ENCODE measurements at places on chromosomes 2 and 18.

DNA sequence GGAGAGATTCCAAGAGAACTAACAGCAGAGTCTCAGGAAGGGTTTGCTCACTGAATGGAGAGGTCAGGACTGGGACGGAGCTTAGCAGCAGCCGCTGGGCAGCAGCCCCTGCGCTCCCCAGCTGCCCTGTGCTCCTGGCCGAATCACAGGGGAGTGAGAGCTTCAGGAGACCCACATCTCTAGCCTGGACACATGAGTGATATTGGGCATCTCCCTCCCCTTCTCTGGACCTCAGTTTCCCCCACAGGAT lies 511 bp downstream of the MATN3 start:
- no peak for DNase-seq

DNA sequence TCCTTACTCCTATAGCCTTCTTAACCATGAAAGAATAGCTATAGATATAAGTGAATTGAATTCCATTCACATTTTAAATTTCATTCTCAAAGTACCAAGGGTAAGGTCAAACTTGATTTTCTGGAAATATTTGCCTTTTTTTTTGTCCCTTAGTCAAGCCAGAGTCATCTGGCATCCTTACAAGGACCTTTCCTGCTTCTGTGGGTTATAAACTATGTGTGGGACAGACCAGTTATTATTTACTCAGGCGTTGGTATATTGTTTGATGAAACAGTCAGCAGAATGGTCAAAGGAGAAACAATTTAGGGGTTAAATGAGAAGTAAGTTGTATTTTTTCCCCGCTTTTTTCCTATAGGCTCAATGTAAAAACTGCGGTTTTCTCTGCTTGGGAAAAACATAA lies 1103.2 kb upstream of the ZEB2 start:
- DNase-seq, result no peak

- no peak for DNase-seq
Observed at GRCh38 chr2:105822186-105822585, 77.5 kb downstream of the NCK2 start.

GRCh38 chr18:23265682-23266399 lies 130.6 kb downstream of the CABLES1 start:
- no peak for DNase-seq

Data from caudate nucleus (tissue), 63 donors.